Osteocyte (in vitro differentiated cells): ENCODE measurements at places on chromosomes 16 and 17. TPM values are rescaled to one million over a fixed set of nuclear protein-coding genes. Genes with fewer than 3 reads are reported as not detected.

DNA sequence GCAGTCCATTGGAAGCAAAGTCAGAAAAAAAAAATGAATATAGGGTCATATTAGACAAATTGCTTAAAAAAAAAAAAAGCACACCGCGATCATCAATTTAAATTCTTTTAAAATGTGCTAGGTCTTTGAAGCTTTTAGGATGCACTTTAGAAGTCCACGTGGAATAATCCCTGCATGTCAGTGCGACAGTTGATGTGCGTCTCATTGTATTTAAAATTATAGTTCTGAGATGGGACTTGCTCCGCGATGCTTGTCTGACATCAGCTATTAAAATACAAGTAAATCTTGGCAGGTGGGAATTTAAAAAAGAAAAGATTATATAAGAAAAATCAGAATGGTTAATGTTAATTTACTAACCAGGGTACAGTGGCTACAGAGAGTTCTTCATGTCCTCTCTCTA is 105.2 kb downstream of the RBFOX1 start:
- no peak overlapping the region for H3K4me3 ChIP-seq
- no peaks in the 10 kb centered on the region for H3K4me1 ChIP-seq
- no peaks in the 10 kb centered on the region for H3K27me3 ChIP-seq
- DNase-seq, result no peak
- no peak overlapping the region for H3K27ac ChIP-seq

DNA sequence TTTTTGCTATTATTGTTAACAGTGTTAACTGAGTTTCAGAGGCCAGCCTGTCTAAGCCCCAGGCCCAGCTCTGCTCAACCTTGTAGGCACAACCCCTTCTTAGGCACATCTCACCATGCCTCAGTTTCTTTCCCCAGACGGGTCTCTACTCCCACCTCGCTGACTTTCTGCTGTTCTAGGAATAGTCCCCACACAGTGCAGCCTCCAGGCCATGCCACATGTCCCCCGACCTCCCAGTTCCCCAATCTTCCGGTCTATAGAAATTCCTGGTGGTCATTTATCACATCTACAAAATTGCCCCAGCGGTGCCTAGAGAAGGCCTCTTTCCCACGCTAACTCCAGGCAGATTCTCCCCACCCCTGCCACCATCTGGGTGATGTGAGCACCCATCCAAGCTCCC is 34.8 kb downstream of the ADGRG5 start:
- no peak overlapping the region for H3K4me3 ChIP-seq
- H3K27ac ChIP-seq, result no peak overlapping the region
- peak; percentile 78 for DNase-seq
- H3K27me3 ChIP-seq, result peaks cover 16% of the 10 kb centered on the region
- no peaks in the 10 kb centered on the region for H3K36me3 ChIP-seq

GRCh38 chr17:32266389-32267301 is 1.0 kb downstream of the RHBDL3 start:
- no peaks in the 10 kb centered on the region for H3K36me3 ChIP-seq
- DNase-seq, result no peak
- peaks cover 81% of the 10 kb centered on the region for H3K27me3 ChIP-seq
- H3K4me3 ChIP-seq, result peak overlapping the region; percentile 71

- H3K27ac ChIP-seq, result no peak overlapping the region
- no peak overlapping the region for H3K4me3 ChIP-seq
- no peaks in the 10 kb centered on the region for H3K36me3 ChIP-seq
- peaks cover 18% of the 10 kb centered on the region for H3K4me1 ChIP-seq
- DNase-seq, result no peak
These were observed 30.1 kb upstream of the PMFBP1 start for GRCh38 chr16:72202014-72202413.

GRCh38 chr16:66113223-66113622 is 253.3 kb upstream of the CDH5 start:
- no peaks in the 10 kb centered on the region for H3K27me3 ChIP-seq
- H3K4me1 ChIP-seq, result peaks cover 8% of the 10 kb centered on the region
- no peaks in the 10 kb centered on the region for H3K36me3 ChIP-seq
- H3K27ac ChIP-seq, result no peak overlapping the region

DNA sequence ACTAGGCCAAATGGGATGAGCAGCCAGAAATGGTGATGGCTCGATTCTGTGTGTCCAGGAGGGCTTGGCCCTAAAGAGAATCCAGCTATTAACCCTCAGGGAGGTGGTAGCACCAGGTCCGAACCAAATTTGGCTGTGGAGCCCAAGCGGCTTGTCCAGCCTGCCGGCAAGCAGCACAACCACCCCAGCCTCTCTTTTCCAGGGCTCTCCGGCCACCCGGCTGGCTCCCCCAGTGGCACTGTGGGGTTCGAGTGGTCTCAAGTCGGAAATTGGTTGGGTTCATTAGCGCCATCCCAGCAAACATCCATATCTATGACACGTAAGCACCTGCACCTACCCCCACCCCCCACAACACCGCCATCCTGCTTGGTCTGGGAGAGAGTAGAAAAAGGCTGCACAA is 35.4 kb downstream of the PLCD3 start:
- peaks cover 42% of the 10 kb centered on the region for H3K4me1 ChIP-seq
- no peak overlapping the region for H3K4me3 ChIP-seq
- no peak overlapping the region for H3K27ac ChIP-seq
- peaks cover 46% of the 10 kb centered on the region for H3K36me3 ChIP-seq
- no peak for DNase-seq

DNA sequence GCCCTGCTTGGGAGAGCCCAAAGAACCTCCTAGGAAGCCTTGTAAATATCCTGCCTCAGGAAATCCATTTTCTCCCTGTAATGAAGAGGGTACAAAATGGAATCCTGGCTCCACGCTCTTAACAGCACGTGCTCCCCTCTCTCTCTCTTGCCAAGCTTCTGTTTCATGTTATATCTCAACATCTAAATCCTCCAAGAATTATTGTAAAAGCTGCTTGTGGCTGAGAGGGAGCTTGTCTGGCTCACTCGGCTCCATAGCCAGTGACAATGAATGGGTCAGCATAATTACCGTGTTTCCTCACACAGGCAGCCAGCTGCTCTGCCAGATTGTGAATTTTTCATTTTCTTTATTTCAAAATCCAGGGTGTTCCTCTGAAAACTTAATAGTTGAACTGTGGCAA is 317.8 kb downstream of the RBFOX1 start:
- no peaks in the 10 kb centered on the region for H3K36me3 ChIP-seq
- H3K4me1 ChIP-seq, result no peaks in the 10 kb centered on the region
- H3K4me3 ChIP-seq, result no peak overlapping the region
- H3K27me3 ChIP-seq, result no peaks in the 10 kb centered on the region

DNA sequence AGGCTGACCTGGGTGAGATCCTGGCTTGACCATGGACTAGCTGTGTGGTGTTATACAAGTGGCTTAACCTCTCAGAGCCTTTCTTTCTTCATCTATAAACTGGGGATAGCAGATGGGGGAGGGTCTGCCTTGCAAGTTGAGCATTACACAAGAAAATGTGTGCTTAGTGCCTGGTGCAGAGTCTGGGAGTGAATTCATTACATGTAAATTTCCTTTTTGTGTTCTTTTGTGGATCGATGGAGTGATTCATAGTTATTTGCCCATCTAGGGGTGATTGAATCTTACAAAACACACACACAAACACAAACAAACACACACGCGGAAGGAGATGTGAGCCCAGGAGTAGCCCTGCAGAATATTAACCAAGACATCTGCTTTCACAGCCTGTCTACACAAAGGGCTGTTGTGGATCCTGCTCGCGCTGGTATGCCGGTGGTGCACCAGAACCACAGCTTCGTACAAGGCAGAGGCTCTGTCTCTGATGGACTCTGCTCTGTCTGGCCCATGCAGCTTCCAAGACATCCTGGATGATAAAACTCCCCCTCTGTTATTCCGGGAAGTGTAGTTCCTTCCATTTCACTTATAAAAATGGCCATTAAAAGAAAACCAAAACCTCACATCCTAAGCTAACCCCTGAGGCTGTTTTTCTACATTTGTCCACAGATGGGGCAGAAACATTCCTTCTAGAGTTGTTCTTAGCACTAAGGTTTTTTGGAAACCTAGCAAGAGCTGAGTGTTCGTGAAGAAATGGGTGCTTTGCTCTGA is 86.1 kb downstream of the UTP18 start:
- no peaks in the 10 kb centered on the region for H3K36me3 ChIP-seq
- peaks cover 22% of the 10 kb centered on the region for H3K27me3 ChIP-seq
- H3K27ac ChIP-seq, result no peak overlapping the region
- DNase-seq, result no peak
- peaks cover 13% of the 10 kb centered on the region for H3K4me1 ChIP-seq

- H3K4me1 ChIP-seq, result peaks cover 7% of the 10 kb centered on the region
- no peaks in the 10 kb centered on the region for H3K27me3 ChIP-seq
- no peak overlapping the region for H3K4me3 ChIP-seq
- DNase-seq, result no peak
These were observed 193.8 kb downstream of the SNX29 start for GRCh38 chr16:12170103-12171040.

- no peak overlapping the region for H3K27ac ChIP-seq
- no peak overlapping the region for H3K4me3 ChIP-seq
- peaks cover 28% of the 10 kb centered on the region for H3K27me3 ChIP-seq
These were observed 11.8 kb downstream of the PLCG2 start for GRCh38 chr16:81790830-81791435.

GRCh38 chr16:61812251-61812650 is 224.0 kb downstream of the CDH8 start:
- no peak for DNase-seq
- H3K36me3 ChIP-seq, result no peaks in the 10 kb centered on the region
- no peaks in the 10 kb centered on the region for H3K27me3 ChIP-seq
- no peak overlapping the region for H3K4me3 ChIP-seq

GRCh38 chr17:42563143-42563509 is 1.2 kb downstream of the COASY start:
- no peak for DNase-seq
- peak overlapping the region; percentile 27 for H3K27ac ChIP-seq
- peaks cover 43% of the 10 kb centered on the region for H3K4me1 ChIP-seq
- H3K36me3 ChIP-seq, result peaks cover 2% of the 10 kb centered on the region

DNA sequence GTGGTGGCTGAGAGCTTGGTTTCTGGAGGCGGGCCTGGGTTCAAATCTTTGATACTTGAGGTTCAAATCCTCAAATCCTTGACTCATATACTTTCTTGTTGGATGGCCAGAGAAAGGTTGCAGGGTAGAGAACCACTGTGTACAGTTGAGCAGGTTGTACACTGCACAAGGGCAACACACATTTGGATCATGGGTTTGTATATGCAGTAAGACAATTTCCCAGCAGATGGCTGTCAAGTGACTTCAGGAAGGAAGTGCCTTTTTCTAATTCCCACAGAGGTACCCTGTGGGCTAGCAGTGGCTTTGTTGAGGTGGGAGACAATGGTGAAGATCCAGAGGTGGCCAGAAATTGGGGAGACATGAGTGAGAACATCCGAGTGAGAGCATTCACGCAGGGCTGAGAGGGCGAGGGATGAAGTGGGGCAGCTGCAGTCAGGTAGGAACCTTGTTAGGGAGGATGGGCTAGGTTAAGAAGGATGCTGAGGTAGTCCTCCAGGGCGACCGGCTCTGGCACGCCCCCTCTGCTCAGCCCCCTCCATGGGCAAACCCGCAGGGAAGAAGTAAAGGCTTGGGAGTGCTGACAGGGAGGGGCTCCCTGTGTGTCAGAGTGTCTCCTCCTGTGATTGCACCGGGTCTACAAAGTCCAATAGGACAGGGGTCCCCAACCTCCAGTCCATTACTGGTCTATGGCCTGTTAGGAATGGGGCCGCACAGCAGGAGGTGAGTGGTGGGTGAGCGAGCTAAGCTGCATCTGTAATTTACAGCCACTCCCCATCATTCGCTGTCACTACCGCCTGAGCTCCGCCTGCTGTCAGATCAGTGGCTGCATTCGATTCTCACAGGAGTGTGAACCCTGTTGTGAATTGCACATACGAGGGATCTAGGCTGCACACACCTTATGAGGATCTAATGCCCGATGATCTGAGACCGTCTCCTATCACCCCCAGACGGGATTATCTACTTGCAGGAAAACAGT is 2.7 kb downstream of the C16orf89 start:
- no peak overlapping the region for H3K4me3 ChIP-seq
- peaks cover 2% of the 10 kb centered on the region for H3K4me1 ChIP-seq
- no peak for DNase-seq
- H3K36me3 ChIP-seq, result no peaks in the 10 kb centered on the region
- H3K27me3 ChIP-seq, result peaks cover 38% of the 10 kb centered on the region

GRCh38 chr17:71432378-71433315 is 688.2 kb upstream of the SOX9 start:
- H3K27ac ChIP-seq, result no peak overlapping the region
- H3K36me3 ChIP-seq, result no peaks in the 10 kb centered on the region
- H3K27me3 ChIP-seq, result no peaks in the 10 kb centered on the region
- H3K4me1 ChIP-seq, result peaks cover 15% of the 10 kb centered on the region
- DNase-seq, result no peak

GRCh38 chr17:4800462-4801196 is 1.5 kb downstream of the C17orf114 start:
- no peak overlapping the region for H3K27ac ChIP-seq
- no peaks in the 10 kb centered on the region for H3K27me3 ChIP-seq
- H3K4me3 ChIP-seq, result no peak overlapping the region
- peaks cover 10% of the 10 kb centered on the region for H3K4me1 ChIP-seq

DNA sequence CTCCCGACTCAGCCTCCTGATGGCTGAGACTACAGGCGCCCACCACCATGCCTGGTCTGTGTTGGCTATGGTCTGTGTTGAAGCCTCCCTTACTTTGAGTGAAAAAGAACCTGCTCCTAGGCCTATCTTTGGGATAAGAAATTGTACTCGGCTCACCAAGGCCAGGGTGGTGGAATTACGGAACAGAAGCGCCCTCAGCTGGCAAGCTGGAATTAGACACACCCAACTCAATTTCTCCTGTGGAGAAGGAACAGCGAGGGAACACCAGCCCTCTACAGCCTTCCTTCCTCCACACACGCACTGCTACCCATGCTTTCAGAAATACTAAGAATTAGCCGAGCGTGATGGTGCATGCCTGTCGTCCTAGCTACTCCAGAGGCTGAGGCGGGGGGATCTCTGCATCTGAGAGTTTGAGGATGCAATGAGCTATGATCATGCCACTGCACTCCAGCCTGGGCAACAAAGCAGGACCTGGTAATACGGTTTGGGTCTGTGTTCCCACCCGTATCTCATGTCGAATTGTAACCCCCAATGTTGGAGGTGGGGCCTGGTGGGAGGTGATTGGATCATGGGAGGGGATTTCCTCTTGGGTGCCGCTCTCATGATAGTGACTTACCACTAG is 40.1 kb upstream of the RBBP6 start:
- H3K27me3 ChIP-seq, result peaks cover 18% of the 10 kb centered on the region
- DNase-seq, result no peak
- no peak overlapping the region for H3K4me3 ChIP-seq

GRCh38 chr16:1621851-1622250 is 9.7 kb downstream of the CRAMP1 start:
- no peak for DNase-seq
- H3K27me3 ChIP-seq, result no peaks in the 10 kb centered on the region
- H3K4me3 ChIP-seq, result no peak overlapping the region
- no peaks in the 10 kb centered on the region for H3K4me1 ChIP-seq
- H3K27ac ChIP-seq, result no peak overlapping the region

GRCh38 chr17:75981019-75981615 is 2.1 kb downstream of the TEN1 start:
- H3K36me3 ChIP-seq, result peaks cover 3% of the 10 kb centered on the region
- peak overlapping the region; percentile 94 for H3K4me3 ChIP-seq
- H3K4me1 ChIP-seq, result peaks cover 53% of the 10 kb centered on the region
- peak overlapping the region; percentile 100 for H3K27ac ChIP-seq
- H3K27me3 ChIP-seq, result no peaks in the 10 kb centered on the region

GRCh38 chr16:24178496-24178895 is 77.6 kb upstream of the CACNG3 start:
- DNase-seq, result no peak
- H3K4me3 ChIP-seq, result no peak overlapping the region
- H3K27me3 ChIP-seq, result no peaks in the 10 kb centered on the region
- no peaks in the 10 kb centered on the region for H3K4me1 ChIP-seq

SDR42E2 gene
- total RNA-seq, result 0.13 TPM in 1 of 2 replicates, not detected in the other

ARL5C gene
- total RNA-seq, result not detected in 2 replicates

NPTX1 gene
- total RNA-seq, result 2.8 and 3.8 TPM in 2 replicates

TM4SF5 gene
- total RNA-seq, result not detected in 2 replicates

TBC1D3L gene
- 26.2 and 28.5 TPM in 2 replicates for total RNA-seq

CLEC19A gene
- total RNA-seq, result not detected in 2 replicates

STH gene
- not detected in 2 replicates for total RNA-seq

NPIPA8 gene
- 0.39 and 0.56 TPM in 2 replicates for total RNA-seq

AIPL1 gene
- not detected in 2 replicates for total RNA-seq

GPR179 gene
- 0.13 TPM in 1 of 2 replicates, not detected in the other for total RNA-seq

NPIPB6 gene
- 5.2 and 7.0 TPM in 2 replicates for total RNA-seq
